ENCODE measurements at places on chromosomes 4 and X. TPM values are rescaled to one million over a fixed set of nuclear protein-coding genes. Genes with fewer than 3 reads are reported as not detected.

The PAGE2B gene
- total RNA-seq = 0.28 TPM

The SSX2B gene
- total RNA-seq = not detected

The JCHAIN gene
- 2.1 TPM for total RNA-seq

The GC gene
- total RNA-seq = 1,801 TPM

The ARHGAP6 gene
- 2.2 TPM for total RNA-seq

The ATG4A gene
- total RNA-seq = 18.4 TPM

The NALF2 gene
- not detected for total RNA-seq

The PNMA6F gene
- total RNA-seq = not detected

The XK gene
- total RNA-seq = 68.4 TPM

The ASB9 gene
- total RNA-seq = 11.3 TPM

The MAP3K15 gene
- not detected for total RNA-seq

The TBC1D25 gene
- 3.5 TPM for total RNA-seq

The NDP gene
- total RNA-seq = not detected

The RXFP1 gene
- 0.42 TPM for total RNA-seq

The ASB12 gene
- not detected for total RNA-seq

The CLDN22 gene
- 0.05 TPM for total RNA-seq

The VCX gene
- total RNA-seq = not detected

The GPM6B gene
- 0.42 TPM for total RNA-seq

The ERAS gene
- total RNA-seq = not detected

The COX7B2 gene
- not detected for total RNA-seq

The CD38 gene
- total RNA-seq = 9.4 TPM

The TMEM144 gene
- 2.6 TPM for total RNA-seq

The CTAG1B gene
- total RNA-seq = not detected

The HMGN5 gene
- total RNA-seq = 4.1 TPM

The PPP1R3F gene
- total RNA-seq = 1.7 TPM

The ITGB1BP2 gene
- total RNA-seq = 1.1 TPM

The PRICKLE3 gene
- total RNA-seq = 6.5 TPM
